ENCODE measurements at places on chromosomes 6 and 20.
A peak's percentile ranks its signal among the peaks of the same experiment; 100 is the strongest.

DNA sequence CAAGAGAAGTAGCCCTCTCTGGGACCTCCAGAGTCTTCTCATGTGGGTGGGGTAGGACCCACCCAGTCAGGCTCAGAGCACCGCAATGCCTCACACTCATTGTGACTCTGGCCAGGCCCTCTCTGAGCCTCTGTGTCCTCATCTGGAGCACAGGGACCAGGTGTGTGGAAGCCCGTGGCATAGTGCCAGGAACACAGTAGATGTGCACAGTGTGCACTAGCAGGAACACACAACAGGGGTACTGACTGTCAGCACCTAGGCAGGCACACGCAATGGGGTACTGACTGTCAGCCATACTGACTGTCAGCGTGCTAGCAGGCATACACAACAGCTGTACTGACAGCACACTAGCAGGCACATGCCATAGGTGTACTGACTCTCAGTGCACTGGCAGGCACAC lies 2.0 kb upstream of the STMN3 start:
- DNase-seq: no peak

DNA sequence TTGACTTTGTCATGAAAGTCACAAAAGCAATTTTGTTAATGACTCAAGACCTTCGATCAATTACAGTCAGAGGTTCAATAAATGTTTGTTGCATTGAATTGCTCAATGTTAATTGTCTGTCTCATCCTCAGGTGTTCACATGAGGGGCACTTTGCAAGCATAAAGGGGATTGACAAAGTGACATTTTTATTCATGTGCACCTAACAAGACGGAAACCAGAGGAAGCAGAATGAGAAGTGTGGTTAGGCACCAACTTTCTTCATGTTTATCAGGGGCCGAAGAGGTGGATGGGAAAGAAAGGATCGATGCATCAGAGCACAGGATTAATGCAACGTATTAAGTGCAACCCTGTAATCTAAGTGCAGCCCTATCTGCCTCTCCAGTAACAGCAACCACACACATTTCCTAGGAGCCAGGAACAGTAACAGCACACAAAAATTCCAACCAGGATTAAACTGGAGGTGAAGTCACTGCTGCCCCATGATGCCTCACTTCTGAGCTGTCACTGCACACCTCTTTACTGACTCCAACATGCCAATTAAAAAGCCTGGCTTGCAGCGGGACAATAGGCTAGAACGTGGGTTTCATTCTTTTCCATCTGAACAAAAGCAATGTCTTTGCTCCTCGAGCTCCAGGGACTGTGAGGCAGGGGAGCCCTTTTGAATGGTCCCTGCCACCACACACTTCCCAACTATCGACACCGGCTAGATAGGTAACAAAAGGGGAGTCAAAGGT lies 262.7 kb downstream of the CD83 start:
- no peak for DNase-seq

- no peak for DNase-seq
These were observed 282.8 kb upstream of the FOXQ1 start for GRCh38 chr6:1029141-1029540.

DNA sequence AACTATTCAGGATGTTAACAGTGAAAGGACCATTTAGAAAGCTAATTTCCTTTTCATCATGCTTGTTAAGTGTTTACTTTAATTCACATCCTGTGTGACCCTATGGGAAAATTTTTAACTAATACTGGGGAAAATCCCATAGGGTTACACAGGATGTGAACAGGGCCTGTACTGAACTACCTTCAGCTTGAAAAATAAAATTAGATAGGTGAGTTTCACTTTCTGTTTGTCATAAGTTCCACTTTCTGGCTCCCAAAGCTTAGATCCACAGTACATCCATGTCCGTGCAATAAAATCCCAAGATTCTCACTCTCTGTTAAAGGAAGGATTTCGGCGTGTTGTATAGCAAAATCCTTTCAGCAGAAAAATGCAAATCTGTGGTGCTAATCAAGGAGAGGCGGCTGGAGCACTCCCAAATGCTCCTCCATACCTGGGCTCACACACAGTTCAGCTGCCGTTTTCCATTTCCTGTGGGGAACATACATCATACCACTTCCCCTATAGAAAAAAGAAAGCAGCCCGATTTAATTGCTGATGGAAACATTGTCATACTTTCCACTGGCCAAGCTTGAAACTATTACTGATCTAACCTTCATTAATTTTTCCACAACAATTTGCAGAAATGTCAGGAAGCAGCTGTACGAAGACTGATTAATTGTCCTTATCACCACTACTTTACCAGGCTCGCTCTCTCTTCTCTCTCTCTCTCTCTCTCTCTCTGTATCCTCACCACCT lies 125.2 kb downstream of the HIVEP2 start:
- DNase-seq: no peak

GRCh38 chr6:52512199-52512598 lies 64.7 kb downstream of the TRAM2 start:
- DNase-seq: peak; percentile 76

- peak; percentile 22 for DNase-seq
These were observed 58.7 kb downstream of the EDN1 start for GRCh38 chr6:12348530-12349511.

DNA sequence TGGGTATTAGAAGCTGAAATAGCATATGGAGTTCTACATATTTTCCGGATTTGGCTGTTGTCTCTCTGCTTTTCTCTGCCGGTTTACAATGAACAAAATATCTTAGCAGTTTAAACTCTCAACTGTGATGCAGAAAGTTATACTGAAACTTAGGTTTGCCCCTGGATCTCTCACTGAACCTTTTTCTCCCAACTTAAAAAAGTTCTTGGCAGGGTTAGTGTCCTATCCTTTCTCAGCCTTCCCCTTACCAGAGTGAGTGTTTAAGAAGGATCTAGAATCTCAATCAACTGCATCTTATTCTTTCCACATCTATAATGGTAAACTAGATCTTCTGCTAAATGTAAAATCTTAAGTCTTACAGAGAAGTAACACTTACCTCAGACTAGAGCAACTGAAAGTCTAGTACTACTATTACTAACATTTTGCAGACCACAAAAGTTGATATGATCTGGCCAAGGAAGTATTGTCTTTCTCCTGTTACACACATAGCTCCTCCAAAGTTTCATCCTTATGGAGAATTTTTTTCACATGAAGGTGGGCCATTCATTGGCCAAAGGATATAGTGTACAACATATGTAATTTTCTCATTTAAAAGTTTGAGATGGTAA lies 392.3 kb upstream of the RUNX2 start:
- no peak for DNase-seq

DNA sequence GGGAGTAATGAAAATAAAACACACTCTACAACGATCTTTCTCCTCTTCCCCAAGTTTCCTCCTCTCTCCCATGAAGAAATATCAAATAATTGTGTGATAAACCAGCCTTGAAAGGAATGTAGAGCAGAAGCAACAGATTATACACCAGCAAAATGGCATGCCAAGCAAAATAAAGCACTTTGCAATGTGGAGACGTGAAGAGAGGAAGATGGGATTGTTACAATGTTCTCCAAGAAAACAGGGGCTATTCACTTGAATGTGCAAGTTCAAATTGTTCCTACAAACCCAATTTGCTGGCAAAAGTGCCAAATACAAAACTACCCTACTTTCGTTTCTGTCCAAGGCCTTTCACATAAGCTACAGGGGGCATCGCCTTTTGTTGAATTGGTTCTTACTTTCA lies 185.1 kb downstream of the PDE7B start:
- no peak for DNase-seq

GRCh38 chr20:51886891-51887608 lies 84.7 kb upstream of the SALL4 start:
- no peak for DNase-seq

GRCh38 chr6:5905431-5906339 lies 101.0 kb downstream of the NRN1 start:
- no peak for DNase-seq

- DNase-seq: no peak
These were observed 331.6 kb downstream of the RNGTT start for GRCh38 chr6:88631830-88632229.

- DNase-seq: no peak
These were observed 5.7 kb downstream of the CABLES2 start for GRCh38 chr20:62401331-62401779.

DNA sequence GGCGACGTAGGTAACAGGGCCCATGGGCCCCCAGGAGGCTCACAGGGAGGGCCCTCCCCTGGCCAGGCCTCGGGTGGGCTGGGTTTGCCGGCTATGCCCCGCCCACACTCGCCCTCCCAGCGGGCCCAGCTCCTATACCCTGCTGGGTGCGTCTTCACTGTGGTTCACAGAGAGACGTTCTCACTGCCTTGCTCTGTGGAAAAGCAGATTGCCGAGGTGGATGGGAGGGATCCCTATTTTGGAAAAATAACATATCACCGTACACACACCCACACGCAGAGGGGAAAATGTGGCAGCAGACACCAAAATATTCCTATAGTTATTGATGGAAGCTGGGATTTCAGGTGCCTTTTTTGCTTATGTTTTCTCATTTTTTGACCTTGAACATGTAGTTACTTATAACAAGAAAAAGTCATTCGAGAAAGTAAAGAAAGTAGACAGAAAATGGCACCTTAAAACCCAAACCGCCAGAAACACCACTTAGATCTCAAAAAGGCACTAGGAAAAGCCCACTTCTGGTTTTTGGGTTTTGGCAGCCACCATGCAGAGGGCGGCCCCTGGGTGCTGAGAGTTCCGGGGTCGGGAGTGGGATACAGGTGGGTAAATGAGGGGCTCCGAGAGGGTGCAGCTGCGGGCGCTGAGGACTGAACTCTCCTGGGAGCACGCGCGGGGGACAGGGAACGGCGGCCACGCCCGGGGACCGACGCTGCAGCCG lies 49.4 kb downstream of the TMEM242 start:
- DNase-seq: no peak

DNA sequence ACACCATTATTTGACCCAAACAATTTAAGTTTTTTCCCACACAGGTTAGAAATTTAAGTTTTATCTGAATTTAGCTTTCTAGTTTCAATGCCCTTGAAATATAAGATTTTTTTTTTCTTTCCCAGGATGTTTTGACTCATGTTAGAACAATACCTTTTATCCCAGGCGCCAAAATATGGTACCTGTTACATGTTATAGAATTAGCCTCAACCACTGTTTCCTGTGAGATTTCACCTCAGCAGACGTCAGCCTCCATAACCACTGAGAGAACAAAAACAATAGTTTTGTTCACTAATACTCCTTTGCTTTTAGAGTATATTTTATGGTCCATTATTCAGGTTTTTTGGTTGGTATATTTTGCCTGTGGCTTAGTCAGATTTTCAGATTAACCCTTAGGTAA lies 302.9 kb downstream of the CDKAL1 start:
- DNase-seq: no peak

DNA sequence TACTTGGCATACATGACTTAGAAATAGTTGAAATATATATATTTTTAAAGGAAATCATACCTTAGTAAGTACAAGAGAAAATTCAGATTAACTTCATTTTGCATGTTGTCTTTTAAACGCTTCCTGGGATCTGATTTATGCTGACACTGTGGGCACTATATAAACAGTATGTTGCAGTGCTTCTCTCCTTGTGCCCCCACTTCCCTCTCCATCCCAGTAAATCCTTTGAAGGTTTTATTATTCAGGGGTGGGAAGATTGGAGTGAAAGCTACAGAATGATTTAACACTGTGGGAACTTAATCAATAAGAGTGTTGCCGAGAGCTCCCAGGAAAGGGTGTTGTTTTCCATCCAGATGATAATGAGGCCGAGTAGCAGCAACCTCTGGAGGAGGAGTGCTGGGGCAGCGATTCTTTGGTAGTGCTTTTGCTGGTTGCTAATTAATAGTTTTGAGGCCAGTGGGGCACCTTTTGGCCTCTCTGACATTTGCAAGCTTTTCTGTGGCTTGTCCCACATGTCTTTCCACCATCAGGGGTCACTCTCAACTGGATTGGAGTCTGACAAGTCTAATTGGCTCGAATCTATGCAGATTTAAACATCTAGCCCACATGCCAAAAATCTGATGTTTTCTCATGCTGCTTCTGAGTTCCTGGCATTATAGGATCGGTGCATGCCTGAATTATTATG lies 183.0 kb upstream of the MMS22L start:
- no peak for DNase-seq

DNA sequence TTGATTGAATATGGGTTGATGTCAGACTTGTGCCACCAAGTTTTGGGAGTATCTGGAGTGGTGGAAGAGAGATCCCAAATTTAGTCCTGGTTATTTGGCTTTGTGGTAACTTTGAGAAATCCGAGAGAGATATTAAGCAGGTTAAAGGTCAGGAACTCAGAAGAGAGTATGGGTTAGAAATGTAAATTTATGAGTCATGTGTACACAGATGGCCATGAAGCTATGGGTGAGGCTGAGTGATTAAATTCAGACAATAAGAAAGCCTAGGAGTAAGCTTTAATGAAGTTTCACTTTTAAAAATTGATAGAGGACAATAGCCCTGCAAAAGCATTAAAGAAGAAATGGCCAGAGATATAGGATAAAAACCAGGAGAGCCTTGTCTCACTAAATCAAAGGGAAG lies 14.3 kb downstream of the RIMS1 start:
- no peak for DNase-seq

DNA sequence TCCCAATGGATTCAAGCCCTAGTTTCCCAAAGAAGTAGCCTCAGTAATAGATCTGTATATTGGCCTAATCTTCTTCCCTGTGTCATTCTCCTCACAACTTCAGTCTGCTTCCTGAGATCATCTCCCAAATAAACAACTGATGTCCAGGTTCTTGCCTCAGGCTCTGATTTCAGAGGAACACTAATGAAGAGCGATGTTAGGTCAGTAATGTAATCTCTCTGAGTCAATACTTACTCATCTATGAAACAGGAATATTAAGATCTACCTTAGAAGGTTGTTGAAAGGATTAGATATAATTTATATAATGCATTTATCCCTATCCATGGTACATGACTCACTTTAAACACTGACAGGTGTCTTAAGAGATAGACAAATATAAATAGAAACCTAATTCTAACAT lies 246.0 kb upstream of the FLRT3 start:
- no peak for DNase-seq

- DNase-seq: no peak
These were observed 50.8 kb downstream of the KAT14 start for GRCh38 chr20:18188434-18188833.

DNA sequence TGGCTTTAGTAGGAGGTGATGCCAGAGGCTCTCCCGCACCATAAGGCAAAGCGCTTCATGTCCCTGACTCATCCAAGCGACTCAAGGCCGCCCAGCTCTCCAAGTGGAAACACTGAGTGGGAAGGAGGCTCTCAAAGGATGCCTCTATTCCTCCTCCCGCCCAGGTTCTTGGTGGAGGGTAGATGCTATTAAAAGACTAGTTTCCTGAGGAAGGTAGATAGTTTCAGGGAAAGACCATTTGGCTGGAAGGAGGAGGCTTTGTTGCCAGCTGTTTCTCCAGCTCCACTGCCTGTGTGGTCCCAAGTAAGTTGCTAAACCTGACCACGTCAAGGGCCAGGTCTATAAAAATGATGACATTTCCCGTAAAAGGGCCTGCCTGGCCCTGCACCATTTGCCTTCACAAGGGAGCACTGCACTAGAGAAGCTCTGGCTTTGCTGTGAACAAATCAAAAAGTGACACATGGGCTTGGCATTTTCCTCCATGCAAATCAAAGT lies 48.2 kb downstream of the GMDS start:
- no peak for DNase-seq

- no peak for DNase-seq
These were observed 82.8 kb downstream of the TNFAIP3 start for GRCh38 chr6:137949686-137950390.

- DNase-seq: no peak
These were observed 125.5 kb downstream of the THEMIS start for GRCh38 chr6:127775371-127775770.

GRCh38 chr6:20589266-20589665 lies 55.0 kb downstream of the CDKAL1 start:
- DNase-seq: no peak

GRCh38 chr6:56618050-56618449 lies 24.6 kb downstream of the DST start:
- no peak for DNase-seq

- DNase-seq: peak; percentile 100
These were observed 57.5 kb downstream of the RIN2 start for GRCh38 chr20:19815553-19815991.

Measured in kidney capillary endothelial cell (primary cell).